ENCODE measurements at places on chromosomes 6 and 20.

GRCh38 chr20:63473555-63474449 lies 1.3 kb upstream of the KCNQ2 start:
- no peak for DNase-seq

GRCh38 chr6:52595000-52595795 lies 18.3 kb upstream of the TRAM2 start:
- peak; percentile 81 for DNase-seq

GRCh38 chr20:37955511-37955910 lies 52.6 kb downstream of the VSTM2L start:
- no peak for DNase-seq

- DNase-seq: no peak
Observed at GRCh38 chr20:58519940-58520712, 4.9 kb upstream of the APCDD1L start.

- DNase-seq: peak; percentile 83
Observed at GRCh38 chr6:3382326-3383279, 74.2 kb downstream of the SLC22A23 start.

- DNase-seq: no peak
Observed at GRCh38 chr6:1878330-1878729, 268.6 kb downstream of the FOXC1 start.

DNA sequence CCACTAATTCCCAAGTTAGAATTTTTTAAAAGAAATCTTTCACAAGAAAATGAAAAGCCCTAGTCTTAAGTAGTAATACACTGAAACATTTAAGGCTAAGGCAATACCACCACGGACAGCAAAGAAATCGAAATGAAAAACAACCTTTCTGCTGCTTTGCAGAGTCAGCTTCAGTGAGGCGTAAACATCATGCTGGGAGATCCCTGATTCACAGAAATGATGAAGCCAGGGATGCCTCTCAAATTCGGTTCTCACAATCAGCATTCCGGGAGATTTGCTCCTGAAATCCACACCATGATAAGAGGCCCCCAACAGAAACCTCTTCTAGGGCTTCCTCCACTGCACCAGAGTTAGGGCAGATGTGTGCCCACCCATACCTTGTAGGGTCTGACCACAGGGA lies 18.6 kb downstream of the RRBP1 start:
- no peak for DNase-seq

- no peak for DNase-seq
Observed at GRCh38 chr6:5894357-5894756, 112.4 kb downstream of the NRN1 start.

DNA sequence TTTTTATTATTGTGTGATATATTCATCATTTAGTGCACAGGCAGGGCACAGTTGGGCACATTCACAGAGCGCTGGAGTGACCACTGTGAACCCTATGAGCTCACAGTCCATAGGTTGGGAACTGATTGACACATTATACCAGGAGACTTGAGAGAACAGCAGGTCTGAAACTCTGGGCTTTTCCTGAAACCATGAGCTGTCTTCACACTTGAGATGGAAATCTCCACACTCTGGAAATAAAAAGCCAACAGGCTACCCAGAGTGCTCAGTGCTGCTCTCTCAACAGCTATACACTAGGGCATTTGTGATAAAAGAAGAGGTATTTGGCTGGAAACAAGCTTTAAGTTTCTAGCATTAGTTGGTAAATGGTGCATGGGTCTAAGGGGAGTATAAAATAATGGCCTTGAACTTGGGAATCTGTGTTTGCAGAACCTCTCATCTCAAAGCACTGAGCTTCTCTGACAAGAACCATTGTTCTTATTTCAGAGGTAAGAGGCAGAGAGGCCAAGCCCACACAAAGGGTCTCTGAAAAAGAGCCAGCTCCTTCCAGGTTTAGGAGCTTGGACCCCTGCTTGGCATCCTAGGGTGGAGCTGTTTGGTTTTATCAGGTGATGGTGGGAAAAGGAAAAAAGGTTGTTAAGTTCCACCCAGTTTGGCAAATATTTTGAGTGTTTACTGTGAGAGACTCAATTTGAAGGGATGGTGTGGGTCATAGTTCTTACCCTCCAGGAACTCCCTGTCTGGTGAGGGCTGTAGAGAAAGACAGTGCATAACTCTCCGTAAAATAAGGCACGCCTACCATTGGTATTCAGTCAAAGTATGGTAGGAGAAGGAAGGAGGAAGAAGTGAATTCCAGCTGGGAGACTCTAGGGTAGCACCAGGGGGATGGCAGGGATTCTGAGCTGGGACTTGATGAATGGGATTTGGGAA lies 14.5 kb downstream of the CHMP4B start:
- no peak for DNase-seq

- no peak for DNase-seq
Observed at GRCh38 chr6:361411-362132, 30.0 kb upstream of the IRF4 start.

GRCh38 chr6:71187141-71187540 lies 101.5 kb upstream of the OGFRL1 start:
- no peak for DNase-seq

- peak; percentile 52 for DNase-seq
Observed at GRCh38 chr6:157669747-157670216, 153.3 kb upstream of the SNX9 start.

- DNase-seq: no peak
Observed at GRCh38 chr20:17836303-17836861, 132.2 kb downstream of the SNX5 start.

- no peak for DNase-seq
Observed at GRCh38 chr20:10338426-10339180, 95.4 kb downstream of the MKKS start.

DNA sequence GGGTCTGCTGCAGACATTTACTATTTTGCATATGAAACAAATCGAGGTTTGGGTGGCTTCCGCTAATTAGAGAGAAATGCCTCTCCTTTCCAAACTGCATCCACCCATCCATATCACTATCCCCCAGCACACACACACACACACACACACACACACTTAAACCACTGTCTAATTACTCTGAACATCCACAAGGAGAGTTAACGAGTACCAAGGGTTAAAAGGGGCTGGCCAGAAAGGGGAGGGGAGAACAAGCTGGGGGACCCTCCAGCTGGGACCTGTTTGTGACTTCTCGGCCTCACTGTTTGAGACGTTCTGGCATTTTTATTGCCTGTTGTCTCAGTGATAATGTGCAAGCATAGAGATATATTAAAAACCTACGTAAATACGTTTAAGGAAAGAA lies 261.2 kb downstream of the FOXC1 start:
- DNase-seq: no peak

DNA sequence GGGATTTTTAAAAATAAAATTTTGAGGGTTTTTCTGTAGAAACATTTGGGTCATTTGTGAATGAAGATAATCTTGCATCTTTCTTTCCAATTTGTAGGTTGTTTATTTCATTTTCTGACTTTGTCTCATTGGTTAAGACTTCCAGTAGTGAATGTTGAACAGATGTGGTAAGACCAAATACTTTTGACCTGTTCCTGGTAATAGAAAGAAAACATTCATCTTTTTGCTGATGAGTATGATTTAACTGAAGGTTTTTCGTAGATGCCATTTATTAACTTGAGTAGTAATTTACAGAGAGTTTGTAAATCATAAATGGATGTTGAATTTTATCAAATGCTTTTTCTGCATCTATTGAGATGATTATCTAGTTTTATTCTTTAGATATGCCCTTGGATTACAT lies 416.1 kb upstream of the CITED2 start:
- DNase-seq: no peak

- DNase-seq: no peak
Observed at GRCh38 chr6:156880913-156881312, 103.7 kb downstream of the ARID1B start.

GRCh38 chr6:13877051-13877450 lies 47.7 kb upstream of the RNF182 start:
- DNase-seq: no peak

GRCh38 chr20:52684905-52685304 lies 287.3 kb upstream of the TSHZ2 start:
- no peak for DNase-seq

- no peak for DNase-seq
Observed at GRCh38 chr6:47267301-47267700, 42.4 kb downstream of the TNFRSF21 start.

DNA sequence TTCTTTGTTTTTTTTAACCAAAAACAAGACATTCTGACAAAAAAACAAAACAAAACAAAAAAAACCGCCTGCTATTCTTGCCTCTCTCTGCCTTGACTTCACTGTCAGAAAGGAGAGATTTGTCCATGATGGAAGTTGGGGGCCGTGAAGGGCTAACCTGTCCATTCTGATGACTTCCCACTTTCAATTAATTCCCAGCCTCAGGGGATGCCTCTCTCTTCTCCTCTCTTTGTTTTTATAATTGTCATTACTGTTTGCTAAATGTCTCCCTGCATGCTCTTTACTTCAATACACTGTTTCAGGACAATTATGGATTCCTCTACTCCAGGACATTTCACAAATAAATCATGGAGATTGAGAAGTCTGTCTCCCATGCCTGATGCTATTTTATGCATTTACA lies 130.5 kb upstream of the CNR1 start:
- DNase-seq: no peak

DNA sequence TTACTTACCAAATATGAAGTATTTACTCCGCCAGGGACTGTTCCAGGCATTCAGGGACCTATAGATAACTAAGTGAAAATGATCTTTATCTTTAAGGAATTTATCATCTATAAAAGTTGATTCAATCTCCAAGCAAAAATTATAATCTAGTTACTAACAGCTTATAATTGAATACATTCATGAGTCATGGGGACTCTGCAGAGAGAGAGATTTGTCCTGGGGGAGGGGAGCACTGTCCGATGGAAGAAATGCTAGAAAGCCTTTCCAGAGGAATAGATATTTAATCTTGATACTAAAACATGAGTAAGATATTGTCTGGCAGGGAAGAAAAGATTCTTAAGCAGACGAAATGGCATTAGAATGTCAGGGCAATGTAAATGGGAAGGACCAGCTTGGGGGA lies 139.3 kb downstream of the CD164 start:
- no peak for DNase-seq

- no peak for DNase-seq
Observed at GRCh38 chr6:3743541-3743940, 8.0 kb downstream of the PXDC1 start.

GRCh38 chr6:69584913-69585729 lies 211.7 kb downstream of the LMBRD1 start:
- peak; percentile 32 for DNase-seq

- no peak for DNase-seq
Observed at GRCh38 chr6:106913676-106914280, 60.8 kb downstream of the CD24 start.

GRCh38 chr20:8946036-8946940 lies 122.6 kb upstream of the PLCB4 start:
- DNase-seq: no peak
